CD4-positive, alpha-beta T cell (primary cell): ENCODE measurements at places on chromosomes 5 and 9.

DNA sequence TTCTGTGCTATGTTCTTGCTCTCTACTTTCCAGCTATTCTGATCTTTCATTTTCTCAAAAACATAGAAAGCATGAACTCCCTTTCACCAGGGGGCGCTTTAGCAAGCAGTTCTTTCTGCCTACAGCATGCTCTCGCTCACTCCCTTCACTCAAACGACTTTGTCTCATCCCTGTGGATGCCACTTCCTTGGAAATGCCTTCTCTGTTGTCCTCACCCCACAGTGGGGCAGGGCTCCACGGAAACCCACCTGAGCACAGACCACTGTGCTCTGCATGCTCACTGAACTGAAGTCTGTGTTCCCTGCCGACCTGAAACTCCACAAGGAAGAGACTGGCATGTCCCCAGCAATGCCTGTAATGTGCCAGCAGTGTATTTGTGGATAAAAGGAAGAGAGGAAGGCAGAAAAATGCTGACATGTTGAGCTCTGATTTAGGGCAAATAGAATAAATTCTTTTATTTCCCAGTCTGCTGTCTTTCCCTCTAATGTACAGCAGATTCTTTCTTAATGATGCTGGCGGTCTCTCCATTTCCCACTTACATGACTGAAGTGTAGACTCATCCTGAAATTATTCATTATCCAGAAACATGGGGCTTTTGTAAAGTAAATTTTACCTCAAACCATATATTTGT is 4.9 kb upstream of the ROR2 start:
- no peak for DNase-seq

DNA sequence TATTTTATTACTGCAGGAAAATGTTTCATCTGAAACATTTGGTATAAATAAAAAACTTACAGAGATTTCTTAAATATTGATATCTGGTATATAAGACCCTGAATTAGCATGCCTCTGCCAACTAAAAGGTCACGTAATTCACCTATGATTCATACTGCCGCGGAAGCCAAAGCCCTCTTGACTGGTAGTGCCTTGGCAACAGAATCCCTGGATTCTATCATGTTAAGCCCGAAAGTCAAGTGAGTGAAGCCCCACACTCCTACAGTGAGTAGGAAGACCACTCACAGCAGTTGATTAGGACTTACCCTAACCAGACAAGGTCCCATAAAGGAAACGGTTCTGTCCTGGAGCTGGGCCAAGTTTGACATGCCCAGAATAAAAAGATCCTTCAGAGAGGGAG is 175.6 kb upstream of the NREP start:
- DNase-seq, result no peak

- no peak for DNase-seq
Measured at GRCh38 chr9:131227112-131227958, 49.0 kb downstream of the FAM78A start.

DNA sequence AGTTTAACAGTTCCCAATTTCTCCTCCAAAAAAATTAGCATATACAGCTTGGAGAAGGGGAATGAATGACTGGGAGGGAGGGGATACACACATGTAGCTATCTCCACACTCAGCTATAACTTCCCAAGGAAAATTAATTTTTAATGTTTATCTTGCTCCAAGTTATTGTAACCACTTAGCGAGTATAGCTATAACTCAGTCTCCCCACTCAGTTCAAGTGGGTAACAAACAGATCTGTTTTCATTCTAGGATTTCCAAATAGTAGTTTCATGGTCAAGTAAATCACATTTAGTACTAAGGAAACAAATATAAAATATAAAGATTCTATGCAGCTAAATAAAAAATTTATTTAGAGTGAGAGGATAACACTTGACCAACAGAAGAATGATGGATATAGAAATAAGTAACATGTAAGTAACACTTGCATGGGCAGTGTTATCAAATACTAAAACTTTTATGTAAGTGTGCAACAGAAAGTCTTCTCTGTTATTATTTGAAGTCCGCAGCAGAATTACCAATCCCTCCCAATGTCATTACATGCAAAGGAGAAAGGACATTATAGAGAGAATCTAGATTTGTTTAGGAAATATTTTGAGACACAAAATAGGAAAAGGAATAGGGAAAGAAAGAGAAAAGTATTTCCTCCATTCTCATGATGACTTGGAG is 10.2 kb upstream of the NFIB start:
- no peak for DNase-seq

- DNase-seq, result no peak
Measured at GRCh38 chr5:156124708-156125107, 202.3 kb upstream of the SGCD start.
